Gastroesophageal sphincter (tissue), 4 donors: ENCODE measurements at places on chromosomes 5 and 9.

DNA sequence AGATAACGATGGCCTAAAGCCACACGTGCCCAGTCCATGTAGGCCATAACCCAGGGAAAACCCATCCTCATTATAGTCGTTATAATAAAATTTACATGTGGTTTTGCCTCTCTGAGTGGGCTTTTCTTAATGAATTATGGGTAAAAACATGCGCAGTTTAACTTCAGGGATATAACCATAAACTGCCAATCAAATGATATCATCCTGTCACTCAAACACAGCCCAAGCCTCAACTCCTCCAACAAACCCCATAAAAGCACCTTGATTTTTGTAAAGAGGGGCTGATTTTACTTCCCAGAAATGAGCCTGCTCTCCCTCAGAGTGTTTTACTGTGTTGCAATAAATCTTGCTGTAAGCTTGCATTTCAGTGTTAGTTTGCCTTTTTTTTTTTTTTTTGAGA lies 15.8 kb upstream of the SETX start:
- no peak for ATAC-seq

- ATAC-seq: peak; percentile 83
These were observed 24.0 kb upstream of the ASPN start for GRCh38 chr9:92506184-92506857.

DNA sequence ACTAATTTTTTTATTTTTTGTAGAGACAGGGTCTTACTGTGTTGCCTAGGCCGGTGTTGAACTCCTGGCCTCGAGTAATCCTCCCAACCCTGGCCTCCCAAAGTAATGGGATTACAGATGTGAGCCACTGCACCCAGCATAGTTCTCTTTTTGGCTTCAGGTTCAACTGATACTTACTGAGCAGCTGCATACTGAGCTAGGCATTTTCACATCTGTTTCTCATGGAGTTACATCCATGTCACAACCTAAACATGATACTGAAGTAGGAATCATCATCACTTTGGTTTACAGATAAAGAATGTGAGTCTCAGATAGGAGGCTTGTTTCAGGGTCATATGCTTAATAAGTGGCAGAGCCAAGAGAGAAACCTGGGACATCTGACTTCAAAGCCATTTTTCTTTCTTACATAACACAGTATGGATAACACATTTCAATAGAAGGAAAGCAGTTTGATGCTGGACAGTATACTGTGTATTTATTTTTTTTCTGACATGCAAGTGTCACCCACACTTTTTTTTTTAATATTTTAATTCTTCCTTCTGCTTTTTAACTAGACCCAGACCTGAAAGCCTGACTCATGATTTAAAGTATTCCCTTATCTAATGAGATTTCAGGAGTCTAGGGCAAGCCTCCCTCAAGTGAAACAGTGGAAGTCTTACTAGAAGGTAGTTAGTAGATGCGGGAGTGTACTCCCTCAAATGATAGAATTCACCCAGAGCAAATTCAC lies 90.8 kb downstream of the HACD4 start:
- peak; percentile 16 for ATAC-seq

GRCh38 chr9:95268681-95269080 lies 48.8 kb downstream of the FANCC start:
- ATAC-seq: peak; percentile 76

DNA sequence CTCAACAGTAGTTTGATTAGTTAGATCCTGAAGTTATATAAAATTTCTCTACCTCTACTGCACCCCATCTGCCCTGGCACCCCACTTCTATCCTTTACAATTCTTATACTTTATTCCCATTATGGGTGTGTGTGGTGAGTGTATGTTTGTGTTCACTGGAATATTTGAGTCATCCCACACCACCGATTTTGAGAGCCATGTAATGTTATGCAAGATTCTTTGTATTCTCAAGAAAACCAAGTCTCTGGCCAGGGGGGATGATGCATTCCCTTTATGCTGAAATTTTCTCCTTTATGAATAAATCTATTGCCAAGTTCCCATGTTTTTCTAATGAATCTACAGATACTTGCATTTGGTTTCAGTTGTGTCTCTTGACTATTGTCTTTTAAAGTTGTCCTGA lies 266.8 kb downstream of the ARHGEF28 start:
- ATAC-seq: no peak
